Suprapubic skin (tissue), 4 donors: ENCODE measurements at places on chromosomes 1 and 21. TPM values are rescaled to one million over a fixed set of nuclear protein-coding genes. Genes with fewer than 3 reads are reported as not detected.
A peak's percentile ranks its signal among the peaks of the same experiment; 100 is the strongest.

DNA sequence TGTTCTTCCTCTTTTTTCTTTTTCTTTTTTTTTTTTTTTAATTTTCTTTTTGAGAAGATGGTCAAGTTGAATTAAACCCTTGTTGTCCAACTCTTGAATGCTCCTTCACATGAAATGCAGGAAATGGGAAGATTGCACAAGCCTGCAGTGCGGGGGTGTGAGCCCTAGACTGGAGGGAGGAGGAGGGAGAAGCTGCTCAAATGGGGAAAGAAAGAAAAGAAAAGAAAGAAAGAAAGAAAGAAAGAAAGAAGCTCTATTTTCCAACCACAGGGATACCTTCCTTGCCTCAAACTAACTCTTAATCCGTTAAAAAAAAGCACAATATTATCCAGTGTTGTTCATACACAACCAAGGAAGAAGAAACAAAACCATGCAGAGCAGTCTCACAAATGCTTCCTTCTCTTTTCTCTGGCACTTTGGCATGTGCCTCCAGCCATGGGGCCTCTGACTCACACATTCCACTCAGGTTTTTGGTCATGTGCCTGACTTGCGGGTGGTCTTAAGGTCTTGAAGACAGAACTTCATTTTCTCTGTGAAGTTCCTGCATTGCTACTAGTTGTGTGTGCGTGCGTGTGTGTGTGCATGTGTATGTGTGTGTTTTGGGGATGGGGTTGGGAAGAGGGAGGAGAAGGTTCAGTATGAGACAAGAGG, 276.1 kb downstream of the RPS6KC1 start:
- H3K36me3 ChIP-seq = no peaks in the 10 kb centered on the region
- no peak for DNase-seq
- H3K4me3 ChIP-seq = no peak overlapping the region
- H3K27me3 ChIP-seq = no peaks in the 10 kb centered on the region

Gene GNAT2
- not detected for total RNA-seq

Gene GCSAML
- not detected for total RNA-seq

DNA sequence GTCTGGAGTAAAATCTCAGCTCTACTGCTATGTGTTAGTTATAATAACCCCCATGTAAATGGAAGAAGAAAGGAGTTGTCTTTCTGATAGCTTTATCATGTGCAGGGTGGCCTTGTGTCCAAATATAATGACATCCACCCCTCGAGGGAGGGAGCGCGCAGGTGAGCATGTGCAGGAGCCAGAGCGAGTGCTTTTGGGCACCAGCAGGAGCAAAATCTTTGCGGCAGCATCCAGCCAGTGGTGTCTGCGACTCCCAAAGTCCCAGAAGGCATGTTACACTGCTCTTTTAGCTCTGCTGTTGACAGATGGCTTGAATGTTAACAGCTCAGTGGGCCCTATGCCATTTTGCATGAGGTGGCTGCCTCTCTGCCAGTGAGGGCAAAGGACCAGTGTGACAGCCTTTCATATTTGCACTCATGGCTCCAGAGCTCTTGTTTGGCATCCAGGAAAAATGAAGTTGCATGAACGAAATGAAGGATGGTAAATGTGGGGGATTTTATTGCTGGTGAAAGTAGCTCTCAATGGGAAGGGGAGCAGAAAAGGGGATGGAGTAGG, 146.7 kb downstream of the HMCN1 start:
- H3K4me3 ChIP-seq = no peak overlapping the region
- no peak overlapping the region for H3K27ac ChIP-seq
- H3K36me3 ChIP-seq = no peaks in the 10 kb centered on the region
- H3K27me3 ChIP-seq = no peaks in the 10 kb centered on the region
- no peak for DNase-seq

GRCh38 chr1:19057182-19057779, 100.8 kb upstream of the IFFO2 start:
- H3K4me1 ChIP-seq = peaks cover 43% of the 10 kb centered on the region
- DNase-seq = no peak
- no peak overlapping the region for H3K4me3 ChIP-seq
- H3K27me3 ChIP-seq = peaks cover 41% of the 10 kb centered on the region

DNA sequence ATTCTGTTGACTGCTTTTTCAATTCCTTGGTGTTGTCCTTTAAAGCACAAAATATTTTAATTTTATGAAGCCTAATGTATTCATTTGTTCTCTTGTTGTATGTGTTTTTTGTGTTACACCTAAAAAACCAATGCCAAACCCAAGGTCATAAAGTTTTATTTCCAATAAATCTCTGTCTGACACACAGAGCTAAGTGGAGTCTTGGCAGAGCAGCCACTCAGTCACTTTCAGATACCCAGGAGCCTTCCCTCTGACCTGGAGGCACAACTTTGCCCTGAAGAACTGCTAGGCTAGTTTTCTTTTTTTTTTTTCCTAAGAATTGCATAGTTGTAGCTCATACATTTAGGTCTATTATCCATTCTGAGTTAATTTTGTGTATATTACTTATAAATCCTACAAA, 71.2 kb upstream of the BCL9 start:
- no peak overlapping the region for H3K4me3 ChIP-seq
- peaks cover 4% of the 10 kb centered on the region for H3K27me3 ChIP-seq
- H3K27ac ChIP-seq = no peak overlapping the region
- no peaks in the 10 kb centered on the region for H3K4me1 ChIP-seq

- no peak overlapping the region for H3K4me3 ChIP-seq
- peak overlapping the region; percentile 60 for H3K27ac ChIP-seq
- peaks cover 39% of the 10 kb centered on the region for H3K4me1 ChIP-seq
- no peaks in the 10 kb centered on the region for H3K36me3 ChIP-seq
Observed at GRCh38 chr1:225754940-225755641, 22.5 kb upstream of the SRP9 start.

DNA sequence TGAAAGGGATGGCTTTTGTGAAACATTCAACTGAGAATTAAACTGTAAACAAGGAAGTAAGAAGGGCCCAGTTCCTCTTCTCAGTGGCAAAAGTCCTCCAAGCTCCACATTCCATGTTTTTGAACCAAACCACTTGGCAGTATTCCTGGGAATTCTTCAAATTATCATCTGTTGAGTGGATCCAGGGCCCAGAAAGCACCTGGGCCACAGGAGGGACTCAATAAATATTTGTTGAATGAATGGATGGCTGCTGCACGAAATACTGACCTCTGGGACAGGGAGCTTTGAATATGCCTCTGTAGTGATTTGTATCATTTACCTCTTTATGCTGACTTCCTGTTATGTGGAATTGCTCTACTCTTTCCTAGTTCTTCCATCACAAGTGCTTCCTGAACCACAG, 4.7 kb downstream of the SLC35F3 start:
- no peak for DNase-seq
- peaks cover 8% of the 10 kb centered on the region for H3K4me1 ChIP-seq
- H3K27ac ChIP-seq = no peak overlapping the region
- no peaks in the 10 kb centered on the region for H3K36me3 ChIP-seq
- H3K27me3 ChIP-seq = peaks cover 38% of the 10 kb centered on the region
- H3K4me3 ChIP-seq = no peak overlapping the region

DNA sequence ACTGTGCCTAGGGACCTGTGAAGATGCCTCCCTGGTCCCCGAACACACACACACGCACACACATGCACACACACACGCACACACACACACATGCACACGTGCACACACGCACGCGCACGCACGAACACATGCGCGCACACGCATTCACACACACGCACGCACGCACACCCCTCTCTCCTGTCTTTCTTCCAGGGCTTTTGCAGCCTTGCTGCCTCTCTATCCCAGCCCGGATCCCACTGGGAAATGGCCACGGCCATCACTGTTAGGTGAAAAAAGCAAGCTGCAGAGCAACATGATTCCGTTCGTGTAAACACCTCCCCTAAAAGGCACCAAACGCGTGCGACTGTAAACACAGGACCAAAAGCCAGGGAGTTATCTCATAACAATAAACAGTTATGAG, 39.7 kb downstream of the NKAIN1 start:
- peaks cover 5% of the 10 kb centered on the region for H3K27me3 ChIP-seq
- H3K4me3 ChIP-seq = no peak overlapping the region
- DNase-seq = no peak
- H3K4me1 ChIP-seq = no peaks in the 10 kb centered on the region

Gene DYNLT4
- total RNA-seq = not detected

DNA sequence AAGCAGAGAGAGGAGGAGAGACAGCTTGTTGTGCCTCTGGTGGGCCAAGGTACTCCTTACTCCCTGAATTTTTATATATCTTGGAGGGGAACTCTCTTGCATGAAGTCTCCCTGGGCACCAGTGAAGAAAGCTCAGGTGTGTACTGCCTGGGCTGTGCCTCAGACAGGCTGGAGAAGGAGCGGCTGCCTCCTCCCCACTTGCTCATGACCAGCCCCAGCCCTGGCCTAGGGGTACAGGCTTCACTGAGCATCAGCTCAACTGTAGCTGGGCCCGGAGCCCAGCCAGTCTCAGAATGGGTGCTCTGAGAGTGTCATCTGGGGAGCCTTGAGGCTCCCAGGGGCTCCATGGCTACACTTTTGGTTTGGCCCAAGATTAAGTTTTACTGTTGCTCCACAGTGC, 44.8 kb upstream of the TENT5C start:
- no peaks in the 10 kb centered on the region for H3K27me3 ChIP-seq
- no peak overlapping the region for H3K27ac ChIP-seq
- no peaks in the 10 kb centered on the region for H3K4me1 ChIP-seq
- peak; percentile 53 for DNase-seq

- peak overlapping the region; percentile 80 for H3K27ac ChIP-seq
- H3K27me3 ChIP-seq = no peaks in the 10 kb centered on the region
- H3K36me3 ChIP-seq = no peaks in the 10 kb centered on the region
- no peak for DNase-seq
- H3K4me3 ChIP-seq = peak overlapping the region; percentile 70
Observed at GRCh38 chr21:42496839-42497202, 797 bp upstream of the RSPH1 start.

Gene FCGR1A
- total RNA-seq = not detected

GRCh38 chr1:81298266-81298665, 502.5 kb upstream of the ADGRL2 start:
- no peaks in the 10 kb centered on the region for H3K36me3 ChIP-seq
- H3K27ac ChIP-seq = no peak overlapping the region
- no peak overlapping the region for H3K4me3 ChIP-seq
- no peak for DNase-seq

Gene PDE4DIP
- 102 TPM for total RNA-seq

DNA sequence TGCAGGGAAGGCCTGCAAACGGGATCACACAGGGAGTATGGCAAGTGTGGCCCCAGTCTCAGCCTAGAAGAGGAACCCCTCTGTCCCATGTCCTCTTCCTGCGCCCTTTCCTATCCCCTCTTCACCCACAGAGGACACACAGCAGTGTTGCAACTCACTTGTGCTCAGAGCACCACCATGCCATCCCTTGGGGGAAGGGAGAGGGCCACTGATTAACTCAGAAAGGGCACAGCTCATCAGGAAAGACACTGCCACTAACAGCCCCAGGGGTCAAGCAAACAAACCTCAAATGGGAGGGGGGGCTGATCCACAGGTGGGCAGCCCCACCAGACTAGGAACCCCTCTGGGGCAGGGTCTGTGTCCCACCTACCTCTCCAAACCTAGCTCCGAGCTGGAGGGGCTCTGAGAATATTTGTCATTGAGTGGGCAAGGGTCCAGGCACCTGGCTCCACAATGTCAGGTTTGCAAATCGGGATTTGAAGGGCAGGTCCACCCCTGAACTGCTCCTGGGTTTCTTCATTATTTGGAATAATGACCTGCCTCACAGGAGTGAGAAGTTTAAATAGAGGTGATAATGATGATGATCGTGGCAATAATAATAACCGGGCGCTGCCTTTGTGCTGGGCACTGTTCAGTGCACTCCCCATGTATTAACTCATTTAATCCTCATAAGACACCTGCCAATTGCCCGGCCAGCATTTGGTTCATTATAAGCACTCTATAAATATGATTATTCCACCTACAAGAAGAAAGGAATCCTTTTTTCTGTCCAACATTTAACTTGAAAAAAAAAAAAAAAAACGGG, 1.0 kb downstream of the ALDH4A1 start:
- H3K4me1 ChIP-seq = peaks cover 37% of the 10 kb centered on the region
- H3K27ac ChIP-seq = no peak overlapping the region
- no peaks in the 10 kb centered on the region for H3K27me3 ChIP-seq
- peaks cover 8% of the 10 kb centered on the region for H3K36me3 ChIP-seq
- peak overlapping the region; percentile 88 for H3K4me3 ChIP-seq

Gene SLFNL1
- not detected for total RNA-seq

GRCh38 chr1:223780949-223781348, 64.8 kb downstream of the TP53BP2 start:
- no peak overlapping the region for H3K27ac ChIP-seq
- DNase-seq = no peak
- no peak overlapping the region for H3K4me3 ChIP-seq
- H3K4me1 ChIP-seq = no peaks in the 10 kb centered on the region
- no peaks in the 10 kb centered on the region for H3K27me3 ChIP-seq
- H3K36me3 ChIP-seq = peaks cover 63% of the 10 kb centered on the region

DNA sequence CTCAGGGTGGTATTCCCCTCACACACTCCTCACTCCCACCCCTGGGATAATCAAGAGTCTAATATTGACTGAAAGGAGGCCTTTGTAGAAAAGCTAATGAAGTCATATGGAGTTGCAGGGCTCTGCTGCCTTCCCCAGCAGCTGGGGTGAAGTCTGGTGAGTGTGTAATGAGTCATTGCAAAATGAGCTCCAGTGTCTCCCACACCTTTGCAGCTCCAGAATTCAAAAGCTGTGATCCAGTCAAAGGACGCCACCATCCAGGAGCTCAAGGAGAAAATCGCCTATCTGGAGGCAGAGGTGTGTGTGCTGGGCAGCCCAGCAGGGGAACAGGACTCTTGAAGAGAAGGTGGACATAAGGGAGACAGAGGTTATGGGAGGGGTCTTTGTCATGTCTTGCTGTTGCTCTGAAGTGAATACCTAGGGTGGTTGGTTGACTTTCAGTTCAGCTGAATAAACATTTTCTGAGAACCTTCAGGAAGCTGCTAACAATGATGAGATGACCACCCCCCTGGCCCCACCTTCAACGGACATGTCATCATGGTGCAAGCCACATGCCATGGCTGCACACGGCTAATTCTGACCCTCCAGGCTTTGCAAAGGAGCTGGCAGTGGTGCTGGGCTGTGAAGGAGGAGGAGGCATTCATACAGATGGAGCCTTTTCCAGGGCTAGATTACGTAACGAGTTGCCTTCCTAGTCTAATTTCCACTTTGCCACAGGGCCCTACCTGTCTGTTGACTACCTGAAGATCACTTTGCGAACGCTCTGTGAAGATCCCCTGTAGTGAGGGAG, 32.2 kb upstream of the SNX27 start:
- no peak for DNase-seq
- no peak overlapping the region for H3K4me3 ChIP-seq
- H3K27ac ChIP-seq = peak overlapping the region; percentile 62
- peaks cover 65% of the 10 kb centered on the region for H3K4me1 ChIP-seq
- peaks cover 18% of the 10 kb centered on the region for H3K36me3 ChIP-seq

GRCh38 chr21:42527127-42527488, 13.5 kb downstream of the SLC37A1 start:
- peaks cover 14% of the 10 kb centered on the region for H3K4me1 ChIP-seq
- H3K27me3 ChIP-seq = no peaks in the 10 kb centered on the region
- no peak overlapping the region for H3K4me3 ChIP-seq
- DNase-seq = peak; percentile 62
- no peak overlapping the region for H3K27ac ChIP-seq

- H3K27ac ChIP-seq = no peak overlapping the region
- H3K4me3 ChIP-seq = no peak overlapping the region
- peaks cover 2% of the 10 kb centered on the region for H3K4me1 ChIP-seq
- no peaks in the 10 kb centered on the region for H3K27me3 ChIP-seq
Observed at GRCh38 chr1:65011983-65012382, 45.6 kb upstream of the JAK1 start.

- no peaks in the 10 kb centered on the region for H3K36me3 ChIP-seq
- no peak overlapping the region for H3K27ac ChIP-seq
- DNase-seq = no peak
- peaks cover 53% of the 10 kb centered on the region for H3K4me1 ChIP-seq
- H3K4me3 ChIP-seq = no peak overlapping the region
- H3K27me3 ChIP-seq = no peaks in the 10 kb centered on the region
Observed at GRCh38 chr1:21942464-21942863, 5.4 kb upstream of the HSPG2 start.
